ENCODE measurements at places on chromosomes 5 and 9.

GRCh38 chr5:92990771-92991170 lies 590.2 kb downstream of the NR2F1-AS1 start:
- DNase-seq, result no peak

DNA sequence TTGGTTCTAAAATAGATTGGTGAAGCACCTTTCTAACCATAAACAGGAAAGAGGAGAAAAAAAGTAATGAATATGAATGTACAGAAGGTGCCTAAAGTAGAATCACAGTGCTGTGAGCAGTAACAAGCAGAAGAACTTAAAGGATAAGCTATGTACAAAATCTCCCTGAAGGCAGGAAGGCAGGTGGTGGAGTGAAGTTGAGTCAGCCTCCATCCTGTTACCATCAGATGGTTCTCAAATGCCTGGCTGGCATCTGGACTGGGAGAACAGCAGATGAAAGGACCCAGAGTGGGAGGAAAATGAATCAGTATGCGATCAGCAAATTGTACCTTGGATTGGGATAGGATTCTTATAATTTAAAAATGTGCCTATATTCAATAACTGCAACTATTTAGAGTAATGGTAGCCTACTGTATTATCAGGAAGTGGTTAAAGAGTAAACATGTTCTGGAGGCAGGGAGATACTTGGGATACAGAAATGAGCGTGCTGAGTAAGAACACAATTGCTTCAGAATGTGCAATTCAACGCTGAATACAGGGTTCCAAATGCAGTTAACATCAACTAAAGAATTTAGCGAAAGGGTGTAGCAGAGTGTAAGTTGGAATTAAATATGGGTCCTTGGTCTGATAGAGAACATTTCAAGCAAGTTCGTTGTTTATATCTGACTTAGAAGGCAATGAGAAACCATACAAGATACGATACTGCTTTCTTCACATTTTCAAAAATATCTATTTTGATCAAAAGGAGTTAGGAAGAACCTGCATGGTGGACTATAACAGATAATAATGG lies 21.1 kb upstream of the FER start:
- no peak for DNase-seq

- DNase-seq, result no peak
These were observed 1759.5 kb upstream of the C9orf72 start for GRCh38 chr9:29332789-29333188.

GRCh38 chr5:145775411-145775810 lies 59.7 kb downstream of the PRELID2 start:
- no peak for DNase-seq

- DNase-seq, result no peak
These were observed 36.0 kb upstream of the IL7R start for GRCh38 chr5:35820735-35821134.

DNA sequence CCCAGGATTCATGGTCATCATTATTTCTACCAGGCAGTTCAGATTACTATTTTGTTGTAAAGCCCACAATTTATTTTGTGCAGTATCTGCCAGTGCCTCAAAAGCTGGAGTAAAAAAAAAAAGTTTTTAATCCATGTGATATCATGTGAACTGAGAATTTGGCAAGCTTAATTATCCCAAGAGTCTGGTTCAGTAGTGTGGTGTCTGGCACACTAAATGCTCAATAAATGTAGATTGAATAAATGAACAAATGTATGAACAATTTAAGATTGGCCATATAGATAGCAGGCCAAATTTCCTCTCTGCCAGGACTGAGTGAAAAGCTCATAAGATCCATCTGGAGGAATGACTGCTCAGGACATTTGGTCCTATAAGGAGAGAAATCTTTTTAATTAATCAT lies 533.0 kb downstream of the TLE1 start:
- no peak for DNase-seq

DNA sequence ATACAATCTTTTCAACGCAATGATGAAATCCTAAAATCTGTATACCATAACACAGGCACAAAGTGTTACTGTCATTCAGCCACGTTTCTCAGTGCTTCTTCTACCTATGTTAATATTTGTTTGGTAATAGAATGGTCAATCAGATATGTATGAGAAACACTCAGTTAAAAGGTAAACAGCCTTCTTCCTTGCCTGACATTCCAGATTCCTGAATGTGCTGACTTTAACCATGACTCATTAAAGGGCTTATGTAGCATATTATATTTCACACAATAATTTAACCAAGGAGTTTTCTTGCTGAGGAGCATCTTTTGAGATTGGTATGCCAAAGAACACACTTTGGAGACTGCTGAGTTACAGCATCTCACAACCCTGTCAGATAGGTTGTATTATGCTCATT lies 187.6 kb downstream of the CETN3 start:
- DNase-seq, result no peak

- no peak for DNase-seq
These were observed 416.8 kb downstream of the TUSC1 start for GRCh38 chr9:25261445-25261844.

DNA sequence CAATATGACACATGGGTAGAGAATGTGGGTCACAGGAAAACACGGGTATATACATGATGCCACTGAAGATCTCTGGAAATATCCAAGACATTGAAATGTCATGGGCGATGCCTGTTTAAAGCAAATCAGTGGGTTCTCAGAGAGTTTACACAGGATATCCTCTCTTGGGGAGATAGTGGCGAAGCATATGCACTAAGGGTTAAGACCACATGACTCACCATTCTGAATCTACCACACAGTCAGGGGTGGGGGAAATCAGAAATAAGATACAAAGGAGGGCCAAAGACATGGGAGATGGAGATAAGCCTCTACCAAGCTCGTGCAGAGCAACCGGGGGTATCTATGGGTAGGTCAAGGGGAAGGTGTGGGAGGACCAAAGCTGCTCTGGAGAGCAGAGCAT lies 58.8 kb downstream of the SH3PXD2B start:
- no peak for DNase-seq
